NCI-H1048 (cell line): ENCODE measurements at places on chromosomes 7 and 10.

GRCh38 chr10:112132435-112132834 lies 51.1 kb downstream of the GPAM start:
- no peak for DNase-seq

DNA sequence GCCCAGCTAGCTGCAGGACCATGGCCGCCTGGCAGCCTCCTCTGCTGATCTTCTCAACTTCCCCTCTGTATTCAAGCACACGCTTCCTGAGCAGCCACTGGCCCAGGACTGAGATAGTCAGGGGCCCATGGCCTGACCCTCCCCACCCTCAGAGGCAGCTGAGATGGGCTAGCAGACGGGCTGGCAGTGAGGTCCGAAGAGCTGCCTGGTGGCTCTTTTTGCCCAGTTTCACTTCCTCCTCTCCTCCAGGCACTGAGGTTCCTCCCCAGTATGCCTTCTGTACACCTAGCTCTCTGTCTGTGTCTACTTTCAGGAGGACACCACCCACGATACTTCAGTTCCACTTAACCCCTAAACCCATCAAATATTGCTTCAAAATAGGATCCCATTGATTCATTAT lies 395.6 kb downstream of the TNS3 start:
- DNase-seq = no peak

GRCh38 chr10:123327450-123327849 lies 173.2 kb downstream of the BUB3 start:
- no peak for DNase-seq

GRCh38 chr7:18815261-18815960 lies 302.0 kb downstream of the TWIST1 start:
- no peak for DNase-seq

- no peak for DNase-seq
Observed at GRCh38 chr10:12334186-12334530, 15.2 kb upstream of the CAMK1D start.

DNA sequence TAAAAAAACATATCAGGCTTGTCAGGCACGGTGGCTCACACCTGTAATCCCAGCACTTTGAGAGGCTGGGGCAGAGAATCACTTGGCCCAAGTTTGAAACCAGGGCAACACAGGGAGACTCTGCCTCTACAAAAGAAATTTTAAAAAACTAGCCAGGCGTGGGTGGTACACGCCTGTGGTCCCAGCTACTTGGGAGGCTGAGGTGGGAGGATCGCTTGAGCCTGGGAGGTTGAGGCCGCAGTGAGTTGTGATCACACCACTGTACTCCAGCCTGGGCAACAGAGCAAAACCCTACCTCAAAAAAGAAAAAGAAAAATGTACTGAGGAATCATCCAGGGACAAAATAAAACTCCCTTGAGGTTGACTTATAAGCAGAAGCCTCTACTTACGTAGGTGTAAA lies 149.9 kb upstream of the KLF14 start:
- no peak for DNase-seq

- no peak for DNase-seq
Observed at GRCh38 chr10:8402576-8402975, 348.1 kb downstream of the GATA3 start.

DNA sequence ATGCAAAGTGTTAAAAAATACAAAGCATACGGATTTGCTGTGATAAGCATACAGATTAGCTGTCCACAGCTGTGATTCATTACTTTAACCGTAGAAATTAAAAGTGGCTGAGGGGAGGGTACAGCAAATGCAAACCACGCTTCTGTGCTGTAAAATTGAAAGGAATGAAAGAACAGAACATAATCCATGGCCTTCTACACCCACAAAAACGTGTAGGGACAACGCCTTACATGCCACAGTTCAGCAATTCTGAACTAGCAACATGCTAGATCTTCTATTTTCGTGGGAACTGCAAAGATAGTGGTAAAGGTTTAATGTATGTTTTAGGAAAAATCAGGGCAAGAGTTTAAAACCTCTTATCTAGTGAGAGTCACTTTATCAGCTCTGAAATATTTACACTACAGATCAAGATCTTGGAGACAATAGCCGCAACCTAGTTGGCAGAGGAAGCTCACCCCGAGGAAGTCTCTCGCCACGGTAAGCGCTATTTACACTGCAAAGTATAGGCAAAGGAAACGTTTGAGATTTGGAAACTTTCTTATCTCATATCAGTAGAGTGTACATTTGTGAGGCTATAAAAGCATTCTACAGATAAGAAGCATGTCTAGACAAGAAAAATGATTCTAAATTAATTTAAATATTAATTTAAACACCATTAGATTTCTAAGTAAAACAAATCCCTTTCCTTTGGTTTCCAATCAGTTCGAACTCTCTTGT lies 193.6 kb downstream of the MLLT10 start:
- no peak for DNase-seq

DNA sequence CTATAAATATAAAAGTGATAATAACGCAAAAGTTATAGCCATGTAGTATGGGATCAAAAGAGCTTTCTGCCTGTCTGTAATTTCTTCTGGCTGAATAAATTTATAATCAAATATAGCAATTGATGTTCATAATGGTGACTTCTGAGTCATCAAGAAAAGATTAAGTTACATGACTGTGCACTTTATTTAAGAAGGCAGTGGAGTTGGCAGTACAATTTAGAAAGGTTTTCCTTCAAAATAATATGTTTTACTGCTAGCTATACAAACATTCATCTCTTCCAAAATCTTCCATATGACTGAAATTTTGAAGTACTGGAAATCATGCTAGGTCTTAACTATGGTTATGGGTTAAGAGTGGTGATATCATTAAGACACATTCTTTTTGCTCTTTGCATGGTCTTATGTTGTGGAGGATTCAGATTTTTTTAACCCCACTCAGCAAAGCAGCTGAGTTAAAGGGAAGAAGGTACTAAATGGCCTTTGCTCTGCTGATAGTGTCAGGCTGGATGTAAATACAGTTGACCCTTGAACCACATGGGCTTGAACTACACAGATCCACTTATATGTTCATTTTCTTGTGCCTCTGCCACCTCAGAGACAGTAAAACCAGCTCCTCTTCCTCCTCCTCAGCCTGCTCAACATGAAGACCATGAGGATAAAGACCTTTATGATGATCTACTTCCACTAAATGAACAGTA lies 323.6 kb downstream of the BBS9 start:
- DNase-seq = no peak

- no peak for DNase-seq
Observed at GRCh38 chr10:129962031-129962871, 1.8 kb downstream of the EBF3 start.

GRCh38 chr10:12788277-12788676 lies 213.2 kb downstream of the CCDC3 start:
- DNase-seq = no peak

DNA sequence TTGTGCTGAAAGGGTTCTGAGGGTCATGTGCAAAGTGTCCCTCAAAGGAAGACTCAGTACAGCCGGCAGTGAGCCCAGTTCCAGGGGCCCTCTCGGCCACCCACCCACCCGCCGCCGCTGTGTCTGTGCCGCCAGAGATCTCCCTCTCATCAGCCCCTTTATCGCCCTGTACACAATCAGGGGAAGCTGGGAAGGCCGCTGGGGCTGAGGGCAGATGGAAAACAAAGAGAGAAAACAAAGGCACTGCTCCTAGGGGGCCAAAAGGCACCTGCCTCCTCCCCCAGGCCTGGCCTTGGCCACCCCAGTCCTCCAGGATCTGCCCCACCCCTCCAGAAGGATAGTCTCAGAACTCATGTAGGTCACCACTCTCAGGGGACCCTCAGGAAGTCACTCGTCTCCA lies 67.0 kb downstream of the ZMIZ1 start:
- no peak for DNase-seq

- no peak for DNase-seq
Observed at GRCh38 chr7:101172854-101173751, 7.0 kb downstream of the NAT16 start.

DNA sequence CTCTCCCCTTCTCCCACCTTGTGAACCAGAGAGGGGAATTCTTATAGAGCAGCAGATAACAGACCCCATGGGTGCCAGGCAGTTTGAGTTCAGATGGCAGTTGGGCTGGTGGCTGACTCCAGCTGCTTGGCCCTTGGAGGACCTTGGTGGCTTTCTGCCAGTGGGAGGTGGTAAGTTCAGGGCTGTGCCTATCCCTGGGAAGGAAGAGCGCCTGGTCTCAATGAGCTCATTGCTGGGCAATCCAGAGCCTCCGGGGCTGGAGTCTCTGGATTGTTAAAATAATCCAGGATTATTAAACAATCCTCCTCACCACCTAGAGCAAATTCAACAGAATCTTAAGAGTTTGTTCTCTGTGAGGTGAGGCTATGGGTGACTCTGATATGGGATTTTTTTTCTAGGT lies 105.2 kb downstream of the FANK1 start:
- DNase-seq = no peak

DNA sequence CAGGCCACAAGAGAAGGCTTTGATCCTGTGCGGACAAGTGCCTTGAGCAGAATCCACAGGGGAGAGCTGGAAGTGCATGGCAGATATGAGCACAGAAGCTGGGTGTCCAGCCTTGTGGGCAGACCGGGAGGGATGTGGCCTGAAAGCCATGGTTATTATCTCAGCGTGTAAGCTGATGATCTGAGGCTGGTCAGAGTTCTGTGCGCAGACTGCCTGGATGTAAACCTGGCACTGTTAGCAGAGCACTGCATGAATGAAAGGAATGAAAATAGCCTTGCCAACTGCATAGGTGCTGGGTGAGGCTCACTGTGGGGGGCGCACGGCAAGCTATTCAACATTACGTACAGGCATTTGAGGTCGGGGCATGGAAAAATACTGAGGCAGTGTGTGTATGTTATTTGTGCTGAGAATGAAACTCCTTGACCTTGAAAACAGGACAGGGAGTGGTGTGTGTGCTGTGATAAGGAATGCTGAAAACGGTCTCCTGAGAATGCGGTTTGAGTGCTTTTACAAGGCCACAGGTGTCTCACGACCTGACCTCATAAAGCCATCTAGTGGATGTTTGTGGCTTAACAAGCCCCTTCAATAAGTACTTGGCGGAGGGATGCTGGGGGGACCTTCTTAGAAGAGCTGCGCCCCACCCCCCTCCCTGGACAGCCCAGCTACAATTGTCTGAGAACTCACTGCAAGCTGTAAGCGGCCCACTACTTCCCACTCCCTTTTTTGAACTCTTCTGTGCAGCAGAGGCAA lies 18.7 kb downstream of the AKR1C1 start:
- DNase-seq = no peak

GRCh38 chr10:13056456-13057077 lies 43.4 kb upstream of the OPTN start:
- DNase-seq = no peak

- DNase-seq = no peak
Observed at GRCh38 chr7:156162451-156162850, 350.2 kb upstream of the SHH start.

DNA sequence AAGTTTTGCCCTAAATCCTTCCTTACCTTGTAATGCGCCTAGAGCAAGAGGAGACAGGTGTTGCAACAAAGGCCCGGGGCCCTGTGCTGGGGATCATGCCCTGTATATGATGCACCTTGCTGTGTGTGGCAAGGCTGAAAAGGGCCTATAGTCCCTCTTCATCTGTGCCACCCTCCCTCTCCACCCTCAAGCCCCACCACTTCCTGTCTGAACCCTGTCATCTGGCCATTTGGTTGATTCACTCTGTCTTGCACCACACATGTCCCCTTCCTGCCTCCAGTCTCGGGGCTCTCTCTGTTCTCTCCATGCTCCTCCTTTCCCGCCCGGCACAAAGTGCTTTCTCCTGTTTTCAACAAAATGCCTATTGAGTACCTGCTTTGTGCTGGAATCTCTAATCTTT lies 11.5 kb upstream of the MALSU1 start:
- no peak for DNase-seq

DNA sequence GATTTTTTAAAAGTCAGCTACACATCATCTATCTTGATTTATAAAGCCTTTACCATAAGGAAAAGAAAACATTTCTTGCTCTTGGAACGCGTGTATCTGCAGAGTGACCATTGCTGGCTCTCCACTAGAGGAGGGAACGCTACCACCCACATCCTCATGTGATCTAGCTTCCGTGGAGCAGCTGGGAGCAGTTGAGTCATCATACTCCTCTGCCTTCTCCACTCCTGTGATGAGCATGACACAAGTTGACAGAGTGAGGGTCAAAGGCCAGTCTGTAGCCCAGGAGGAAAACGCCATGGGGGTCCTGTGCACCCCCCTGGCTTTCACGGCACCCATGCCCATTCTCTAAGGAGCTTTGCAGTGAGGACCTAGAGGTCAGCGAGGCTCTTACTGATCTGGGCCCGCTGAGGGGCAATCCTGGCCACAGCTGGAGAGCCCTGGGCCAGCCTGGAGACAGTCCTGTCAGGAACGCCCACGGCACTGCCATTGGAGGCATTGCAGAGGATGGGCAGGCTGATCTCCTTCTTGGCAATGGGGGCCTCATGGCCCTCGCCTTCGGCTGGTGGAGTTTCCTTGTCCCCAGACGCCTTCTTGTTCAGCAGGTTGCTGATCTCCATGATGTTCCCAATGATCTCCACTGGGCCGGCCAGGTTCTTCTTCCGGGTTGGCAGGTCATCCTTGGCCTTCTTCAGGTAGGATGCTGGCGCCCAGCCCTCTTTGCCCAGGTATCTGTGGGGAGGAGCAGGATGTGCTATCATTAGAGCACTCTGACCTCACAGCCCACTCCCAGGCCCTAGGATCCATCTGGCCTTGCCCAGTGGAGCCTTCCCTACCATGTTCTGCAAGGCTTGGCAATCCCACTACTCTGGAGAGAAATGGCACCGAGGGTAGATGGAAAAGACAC lies 119.2 kb downstream of the NEURL1 start:
- DNase-seq = no peak

DNA sequence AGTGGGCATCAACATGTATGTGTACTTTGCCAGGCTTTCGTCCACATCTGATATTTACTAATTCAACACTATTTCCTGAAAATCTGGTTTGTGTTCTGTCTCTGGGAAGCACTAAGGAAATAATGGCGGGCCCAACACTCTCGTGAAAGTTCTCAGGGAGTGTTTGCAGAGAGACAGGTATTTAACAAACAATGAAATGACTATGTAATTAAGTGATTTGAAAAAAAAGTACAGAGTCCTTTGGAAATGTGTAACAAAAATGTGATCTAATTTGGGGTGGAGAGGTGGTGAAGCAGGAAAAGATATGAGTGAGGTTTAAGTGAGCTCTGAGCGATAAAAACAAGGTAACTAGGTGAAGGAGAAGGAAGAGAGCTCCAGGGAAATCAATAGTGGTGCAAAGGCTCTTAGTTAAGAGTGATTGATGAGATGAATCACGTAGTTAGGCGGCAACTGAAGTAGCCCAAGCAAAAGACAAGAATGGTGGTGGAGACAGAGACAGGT lies 95.3 kb upstream of the DNAJB12 start:
- no peak for DNase-seq

DNA sequence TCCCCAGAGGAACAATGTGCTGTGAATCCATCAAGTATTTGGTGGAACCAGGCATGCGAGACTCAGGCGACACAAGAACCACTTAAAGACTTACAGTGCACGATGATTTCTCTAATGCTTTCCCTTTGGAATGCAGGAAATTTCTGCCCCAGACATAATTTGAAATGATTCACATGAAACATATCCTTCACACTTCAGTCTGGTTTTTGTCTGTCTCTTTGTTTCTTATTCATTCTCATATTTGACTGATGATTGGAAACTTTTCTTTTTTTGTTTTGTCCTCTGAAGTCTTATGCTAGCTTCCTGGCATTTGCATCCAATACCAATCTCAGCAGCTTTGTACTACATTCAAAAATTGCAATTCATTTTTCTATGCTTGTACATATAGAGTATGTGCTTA lies 502.8 kb downstream of the PHTF2 start:
- no peak for DNase-seq

- no peak for DNase-seq
Observed at GRCh38 chr7:122515404-122515803, 183.5 kb downstream of the RNF133 start.
